ENCODE measurements at places on chromosomes 3 and 15.

DNA sequence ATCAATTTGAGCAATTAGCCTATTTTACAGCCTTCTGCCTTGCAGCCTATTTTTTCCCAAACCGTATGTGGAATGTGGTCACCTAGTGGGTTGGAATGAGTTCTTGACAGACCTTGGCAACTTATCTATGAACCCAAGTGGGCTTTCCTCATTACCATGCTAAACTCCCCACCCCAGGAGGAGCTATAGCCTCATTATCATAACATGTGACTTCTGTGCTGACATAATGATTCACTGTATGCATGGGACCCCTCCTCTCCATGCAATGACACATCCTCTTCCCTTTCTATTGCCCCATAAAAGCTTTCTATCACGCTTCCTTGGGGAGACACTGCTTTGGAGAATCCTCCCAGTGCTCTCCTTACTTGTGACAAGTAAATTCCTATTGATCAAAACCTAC, 83.5 kb upstream of the FHIT start:
- DNase-seq, result no peak

GRCh38 chr15:62079594-62079993, 12.8 kb downstream of the C2CD4A start:
- DNase-seq, result no peak

GRCh38 chr3:20185331-20185678, 701 bp downstream of the SGO1 start:
- peak; percentile 29 for DNase-seq

DNA sequence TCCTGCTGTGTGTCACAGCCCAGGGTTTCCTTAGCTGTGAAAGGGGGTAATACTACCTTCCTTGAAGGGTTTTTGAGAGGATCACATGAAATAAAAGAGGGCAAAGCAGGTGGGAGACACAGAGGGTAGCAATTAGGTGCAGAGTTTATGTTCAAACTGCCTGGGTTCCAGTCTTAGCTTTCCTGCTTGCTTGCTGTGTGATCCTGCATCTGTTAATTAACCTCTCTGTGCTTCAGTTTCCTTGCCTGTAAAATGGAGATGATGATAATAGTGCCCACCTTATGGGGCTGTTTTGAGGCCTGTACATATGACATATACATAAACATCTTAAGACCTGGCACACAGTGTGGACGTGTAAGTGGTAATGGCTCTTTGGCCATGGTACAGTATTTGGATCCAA, 35.0 kb downstream of the SPSB4 start:
- DNase-seq, result no peak

GRCh38 chr15:62491642-62492041, 326.6 kb upstream of the C2CD4B start:
- peak; percentile 23 for DNase-seq

DNA sequence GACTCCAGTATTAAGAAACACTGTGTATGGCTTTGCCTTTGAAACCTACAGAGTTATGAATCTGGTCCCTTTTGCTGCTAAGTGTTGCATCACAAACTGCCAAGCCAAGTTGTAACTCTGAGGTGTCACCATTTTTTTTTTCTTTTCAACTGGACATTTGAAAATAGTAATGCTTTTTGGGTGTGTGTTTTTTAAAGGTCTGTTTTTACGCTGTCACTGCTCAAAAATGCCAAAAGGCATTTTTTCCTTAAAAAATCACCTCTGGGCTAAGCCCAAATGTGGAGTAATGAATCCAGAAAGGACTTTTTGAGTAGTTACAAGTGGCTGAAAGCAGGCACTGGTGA, 9.5 kb downstream of the SMAD3 start:
- no peak for DNase-seq

GRCh38 chr3:55165704-55166405, 238.0 kb upstream of the LRTM1 start:
- no peak for DNase-seq

Measured in astrocyte of the spinal cord (primary cell).